ENCODE measurements at places on chromosomes 5 and 9. TPM values are rescaled to one million over a fixed set of nuclear protein-coding genes. Genes with fewer than 3 reads are reported as not detected.

The LRSAM1 gene
- total RNA-seq, result 15.3 TPM

The PCDHGA7 gene
- total RNA-seq, result 8.4 TPM

The PLAC8L1 gene
- total RNA-seq, result not detected

The HTR4 gene
- total RNA-seq, result not detected

The ZFP2 gene
- total RNA-seq, result 2.7 TPM

The PCDHA9 gene
- total RNA-seq, result 0.49 TPM

The CYLC2 gene
- total RNA-seq, result not detected

All from fibroblast of the aortic adventitia (primary cell).